ENCODE measurements at places on chromosomes 6 and 20.

DNA sequence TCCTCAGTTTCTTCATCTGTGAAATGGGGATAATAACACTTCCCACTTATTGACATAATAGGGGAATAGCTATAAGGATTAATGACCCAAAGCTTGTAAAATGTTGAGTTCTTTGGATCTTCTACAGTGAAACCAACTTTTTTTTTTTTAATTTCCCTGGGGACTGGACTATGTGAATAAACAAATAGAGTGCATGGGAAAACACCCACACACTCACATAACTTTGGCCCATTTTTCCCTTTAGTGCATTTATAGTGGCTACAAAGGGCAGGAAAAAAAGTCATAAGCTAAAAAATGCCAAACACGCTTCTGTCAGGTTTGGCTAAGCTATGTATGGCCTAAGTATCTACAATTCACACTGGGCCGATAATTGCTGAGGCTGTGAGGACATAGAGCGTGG is 406.2 kb upstream of the JAG1 start:
- no peak for DNase-seq

DNA sequence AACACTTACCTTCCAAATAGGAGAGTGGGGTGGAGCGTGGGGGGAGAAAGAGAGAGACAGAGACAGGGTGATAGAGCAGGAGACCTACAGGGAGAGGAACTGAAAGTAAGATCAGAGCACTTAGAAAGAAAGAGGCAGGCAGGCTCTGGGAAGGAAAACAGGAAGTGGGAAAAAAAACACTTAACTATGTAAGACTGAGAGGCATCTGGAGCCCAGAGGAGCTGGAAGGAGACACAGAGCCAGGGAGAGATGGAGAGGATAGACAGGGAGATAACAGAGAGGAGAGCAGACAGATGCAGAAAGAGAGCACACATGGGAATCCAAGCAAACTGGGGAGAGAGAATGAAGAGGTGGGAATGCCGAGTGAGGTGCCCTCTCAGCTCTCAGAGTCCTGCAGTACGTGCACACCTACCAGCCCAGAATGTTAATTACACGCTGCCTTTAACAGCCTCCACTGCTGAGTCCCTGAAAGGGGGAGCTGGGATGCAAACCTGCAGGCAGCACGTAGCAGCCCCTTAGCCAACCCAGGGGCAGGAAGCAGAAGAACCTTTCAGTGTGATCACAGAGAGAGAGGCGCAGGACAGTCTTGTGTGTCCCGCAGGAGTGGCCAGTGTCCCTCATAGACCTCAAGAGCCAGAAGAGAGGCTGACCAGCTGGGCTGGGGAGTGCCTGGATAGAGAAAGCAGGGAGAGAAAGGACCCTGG is 132.7 kb upstream of the LRFN2 start:
- no peak for DNase-seq

GRCh38 chr6:55566036-55566710 is 12.8 kb downstream of the HMGCLL1 start:
- no peak for DNase-seq

DNA sequence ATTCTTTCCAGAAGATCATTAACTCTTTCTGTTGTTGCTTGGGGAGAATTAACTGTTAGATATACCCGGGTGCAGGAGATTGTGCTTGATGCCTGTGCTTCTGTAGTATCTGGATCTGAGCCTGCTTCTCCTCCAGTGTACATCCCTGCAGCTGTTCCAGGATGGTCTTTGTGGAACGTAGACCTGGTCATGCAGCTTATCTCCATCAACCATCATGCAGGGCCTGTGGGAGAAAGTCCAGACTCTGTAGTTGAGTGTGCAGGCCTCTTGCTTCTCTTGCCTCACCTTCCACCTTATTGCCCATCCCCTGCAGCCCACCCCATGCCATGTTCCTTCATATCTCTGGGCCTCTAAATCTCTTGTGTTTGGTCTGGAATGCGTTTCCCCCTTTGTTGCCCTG is 75.3 kb upstream of the VSTM2L start:
- no peak for DNase-seq

DNA sequence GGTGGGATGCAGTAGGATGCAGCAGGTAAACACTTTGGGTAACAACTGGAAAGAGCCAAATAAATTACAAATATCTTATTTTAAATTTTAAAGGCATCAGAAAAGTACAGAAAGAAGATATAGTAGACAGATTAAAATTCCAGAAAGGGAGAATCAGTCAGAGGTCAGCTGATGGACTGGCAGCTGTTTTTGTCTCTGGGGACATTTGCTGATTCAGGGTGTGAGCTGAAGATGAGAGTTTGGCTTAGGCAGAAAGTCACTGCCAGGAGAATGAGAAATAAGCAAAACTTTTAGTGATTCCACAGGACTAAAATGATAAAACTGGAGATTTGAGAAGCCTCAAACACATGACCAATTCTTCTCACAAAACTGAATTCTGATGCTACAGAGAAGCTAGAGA is 39.5 kb downstream of the AHI1 start:
- DNase-seq, result no peak

- DNase-seq, result no peak
Measured at GRCh38 chr20:50215101-50215690, 24.6 kb downstream of the CEBPB start.

DNA sequence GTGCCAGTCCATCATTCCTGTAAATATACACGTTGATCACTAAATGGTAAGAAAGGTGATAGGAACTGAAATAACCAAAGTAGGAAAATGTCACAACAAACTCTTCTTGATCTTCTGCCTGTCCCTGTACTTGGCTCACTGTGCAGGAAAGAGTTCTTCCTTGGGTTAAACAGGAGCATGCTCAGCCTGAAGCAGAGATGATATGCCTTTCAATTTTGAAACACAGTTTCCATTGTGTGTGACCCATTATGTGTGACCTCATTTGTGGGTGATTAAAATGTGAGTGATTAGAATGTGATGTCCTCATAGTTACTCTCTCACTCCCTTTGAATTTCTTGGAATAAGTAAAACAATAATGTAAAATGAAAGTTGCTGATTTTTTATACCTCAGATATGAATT is 427.2 kb upstream of the AGPAT4 start:
- DNase-seq, result no peak

GRCh38 chr20:1818247-1818840 is 76.9 kb upstream of the SIRPA start:
- DNase-seq, result no peak

- DNase-seq, result no peak
Measured at GRCh38 chr6:4568138-4568537, 208.1 kb upstream of the CDYL start.

GRCh38 chr6:170192905-170193304 is 98.0 kb downstream of the DLL1 start:
- no peak for DNase-seq

DNA sequence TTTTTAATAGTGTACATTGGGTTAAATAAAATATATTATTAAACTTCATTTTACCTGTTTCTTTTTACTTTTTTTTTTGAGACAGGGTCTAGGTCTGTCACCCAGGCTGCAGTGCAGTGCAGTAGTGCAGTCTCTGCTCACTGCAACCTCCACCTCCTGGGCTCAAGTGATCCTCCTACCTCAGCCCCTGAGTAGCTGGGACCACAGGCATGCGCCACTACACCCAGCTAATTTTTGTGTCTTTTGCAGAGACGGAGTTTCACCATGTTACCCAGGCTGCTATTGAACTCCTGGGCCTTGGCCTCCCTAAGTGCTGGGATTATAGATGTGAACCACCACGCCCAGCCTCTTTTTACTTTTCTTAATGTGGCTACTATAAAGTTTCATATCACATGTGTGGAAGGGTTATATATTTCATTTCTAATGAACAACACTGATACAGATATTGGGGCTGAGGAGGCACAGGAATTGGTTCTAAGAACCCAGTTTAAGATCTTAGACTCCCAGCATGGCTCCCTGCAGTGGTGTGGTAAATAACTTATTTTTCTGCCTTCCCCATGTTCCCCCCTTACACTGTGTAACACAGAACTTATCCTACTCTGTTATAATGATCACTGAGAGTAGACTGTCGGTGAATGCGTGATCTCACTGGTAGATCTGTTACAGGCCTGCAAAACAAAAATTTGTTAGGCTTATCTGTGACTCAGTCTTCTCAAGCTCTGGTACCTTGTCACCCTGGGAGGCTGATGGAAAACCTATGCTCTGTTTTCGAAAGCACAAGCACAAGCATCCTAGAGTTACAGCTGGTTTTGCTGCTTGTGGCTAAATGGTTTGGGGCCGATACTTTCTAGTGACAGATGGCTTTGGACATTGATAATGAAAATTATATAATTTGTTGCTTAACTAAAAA is 5.8 kb upstream of the ATXN1 start:
- DNase-seq, result no peak

- no peak for DNase-seq
Measured at GRCh38 chr6:82268301-82268846, 20.8 kb upstream of the IBTK start.

DNA sequence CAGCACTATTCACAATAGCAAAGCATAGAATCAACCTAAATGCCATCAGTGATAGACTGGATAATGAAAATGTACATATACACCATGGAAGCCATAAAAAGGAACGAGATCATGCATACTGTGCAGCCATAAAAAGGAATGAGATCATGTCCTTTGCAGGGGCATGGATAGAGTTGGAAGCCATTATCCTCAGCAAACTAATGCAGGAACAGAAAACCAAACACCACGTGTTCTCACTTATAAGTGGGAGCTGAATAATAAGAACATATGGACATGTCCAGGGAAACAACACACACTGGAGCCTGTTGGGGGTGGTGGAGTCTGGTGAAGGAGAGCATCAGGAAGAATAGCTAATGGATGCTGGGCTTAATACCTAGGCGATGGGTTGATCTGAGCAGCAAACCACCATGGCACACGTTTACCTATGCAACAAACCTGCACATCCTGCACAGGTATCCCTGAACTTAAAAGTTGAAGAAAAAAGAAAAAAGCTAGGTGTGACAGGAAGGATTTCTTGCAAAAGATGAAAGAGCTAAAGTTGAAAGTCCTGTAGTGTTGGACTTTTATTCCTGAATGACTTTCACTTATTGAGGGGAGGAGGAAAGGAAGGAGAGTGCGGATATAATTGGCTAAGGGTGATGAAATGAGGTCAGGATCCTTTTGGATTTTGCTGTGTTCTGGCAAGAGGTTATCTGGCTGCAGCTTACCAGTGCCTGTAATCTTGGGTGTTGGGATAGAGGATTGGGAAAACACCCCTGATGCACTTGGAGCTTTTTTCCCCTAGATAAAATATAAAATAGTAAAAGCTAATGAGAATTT is 8.5 kb downstream of the TRMT11 start:
- DNase-seq, result no peak

- no peak for DNase-seq
Measured at GRCh38 chr20:15836634-15837033, 736.6 kb downstream of the KIF16B start.
